Pericardium fibroblast (primary cell): ENCODE measurements at places on chromosomes 16 and 17. TPM values are rescaled to one million over a fixed set of nuclear protein-coding genes. Genes with fewer than 3 reads are reported as not detected.

The TRIM16 gene
- 18.1 and 24.9 TPM in 2 replicates for total RNA-seq

The RNF43 gene
- total RNA-seq: not detected in 2 replicates

The KCNH6 gene
- not detected in 2 replicates for total RNA-seq

The RAB11FIP3 gene
- 26.7 and 36.1 TPM in 2 replicates for total RNA-seq

The TEX14 gene
- total RNA-seq: 0.17 TPM in 1 of 2 replicates, not detected in the other

The ZNF423 gene
- 13.9 and 14.2 TPM in 2 replicates for total RNA-seq

The KRT222 gene
- not detected in 2 replicates for total RNA-seq

The CD7 gene
- total RNA-seq: 0.26 and 4.0 TPM in 2 replicates
